Stimulated activated CD4-positive, alpha-beta T cell treated with anti-CD3 and anti-CD28 coated beads, Interleukin-1b, Interleukin-23, amount 100 ng/mL, for 4 hours (primary cell): ENCODE measurements at places on chromosomes 5 and 9.

GRCh38 chr5:76688836-76689235, 27.1 kb upstream of the F2R start:
- no peak for DNase-seq

- no peak for DNase-seq
Observed at GRCh38 chr9:124786881-124787573, 10.1 kb downstream of the OLFML2A start.

- no peak for DNase-seq
Observed at GRCh38 chr9:113158446-113158845, 7.6 kb downstream of the SLC31A2 start.

GRCh38 chr5:143401227-143402016, 2.1 kb downstream of the NR3C1 start:
- DNase-seq, result no peak

- DNase-seq, result no peak
Observed at GRCh38 chr9:91783876-91784672, 166.0 kb downstream of the ROR2 start.

DNA sequence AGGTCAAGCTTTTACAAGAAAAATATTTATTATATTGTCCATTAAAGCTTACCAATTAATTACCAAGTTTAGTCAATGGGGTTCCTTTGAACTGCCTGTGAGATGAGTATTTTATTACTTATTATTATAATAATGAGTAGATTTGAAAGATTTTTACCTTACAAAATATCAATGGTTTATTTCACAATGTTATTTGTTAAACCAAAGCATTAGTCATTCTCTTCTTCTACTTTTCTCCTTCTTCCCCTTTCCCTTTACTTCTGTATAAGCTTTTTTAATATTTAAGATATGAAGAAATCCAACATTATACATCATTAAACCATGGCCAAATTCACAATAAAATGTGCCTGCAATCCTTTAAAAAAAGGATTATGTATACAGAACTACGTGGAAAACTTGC, 369.5 kb downstream of the ARL15 start:
- no peak for DNase-seq

DNA sequence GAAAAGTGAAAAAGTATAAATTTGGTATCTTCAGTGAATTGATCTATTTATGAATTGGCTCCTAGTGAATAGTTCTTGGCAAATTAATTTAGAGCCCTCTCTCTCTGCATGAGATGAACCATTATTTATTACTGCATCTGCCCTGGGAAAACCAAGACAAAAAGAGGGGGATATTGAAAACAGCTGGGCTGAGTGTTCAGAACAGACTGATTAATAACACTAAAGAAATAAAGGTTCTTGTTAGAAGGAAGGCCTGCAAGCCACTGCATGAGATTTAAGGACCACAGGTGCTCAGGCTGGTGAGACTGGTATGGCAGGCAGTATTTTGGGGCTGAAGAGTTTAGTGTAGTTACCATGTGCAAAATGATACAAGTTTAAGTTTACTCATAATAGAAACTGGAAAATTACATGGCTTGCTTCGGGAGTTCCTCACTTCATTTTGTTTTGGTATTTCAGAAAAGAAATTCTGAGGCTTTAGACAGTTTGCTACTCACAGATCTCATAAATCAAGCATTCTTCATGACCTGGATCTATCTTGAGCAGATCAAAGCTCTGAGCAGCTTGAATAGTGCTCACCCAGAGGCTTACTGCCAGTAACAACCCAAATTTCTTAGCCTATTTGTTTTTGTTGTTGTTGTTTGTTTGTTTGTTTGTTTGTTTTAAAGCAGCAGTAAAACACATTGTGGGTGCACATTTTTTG, 56.1 kb downstream of the KIAA1958 start:
- no peak for DNase-seq

- no peak for DNase-seq
Observed at GRCh38 chr9:3963643-3964369, 336.1 kb downstream of the GLIS3 start.

- no peak for DNase-seq
Observed at GRCh38 chr5:4880304-4880741, 259.8 kb upstream of the ADAMTS16 start.

GRCh38 chr9:37961351-37961750, 57.4 kb upstream of the SLC25A51 start:
- DNase-seq, result no peak

GRCh38 chr9:76980566-76980965, 38.9 kb upstream of the FOXB2 start:
- DNase-seq, result no peak

GRCh38 chr5:138706655-138707480, 46.4 kb upstream of the CTNNA1 start:
- DNase-seq, result no peak

DNA sequence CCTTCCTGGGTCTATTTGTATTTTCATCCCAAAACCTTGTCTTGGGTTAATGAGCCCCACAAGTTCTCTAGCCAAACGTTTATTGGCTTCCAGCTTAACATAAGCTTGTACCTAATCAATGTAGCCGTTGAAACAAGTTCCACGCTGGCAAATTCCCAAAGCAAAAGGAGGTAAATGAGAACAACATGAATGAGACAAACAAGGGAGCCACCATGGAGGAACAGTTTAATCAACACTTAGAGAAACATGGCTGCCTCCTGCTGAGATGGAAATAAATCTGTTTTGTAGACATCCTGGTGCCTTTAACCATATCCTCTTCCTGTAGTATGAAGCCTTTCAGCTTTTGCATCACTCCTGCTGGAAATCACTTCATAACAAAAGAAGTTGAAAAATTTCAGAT, 166.6 kb upstream of the NFIB start:
- no peak for DNase-seq

DNA sequence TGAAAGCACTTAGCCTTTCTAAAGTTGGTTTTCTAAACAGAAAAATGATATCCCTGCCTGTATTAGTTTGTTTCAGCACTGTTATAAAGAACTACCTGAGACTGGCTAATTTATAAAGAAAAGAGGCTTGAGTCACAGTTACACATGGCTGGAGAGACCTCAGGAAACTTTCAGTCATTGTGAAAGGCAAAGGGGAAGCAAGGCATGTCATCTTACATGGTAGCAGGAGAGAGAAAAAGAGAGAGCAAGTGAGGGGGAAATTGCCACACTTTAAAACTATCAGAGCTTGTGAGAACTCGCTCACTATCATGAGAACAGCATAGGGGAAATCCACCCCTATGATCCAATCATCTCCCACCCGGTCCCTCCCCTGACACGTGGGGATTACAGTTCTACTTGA, 64.9 kb downstream of the FAM170A start:
- no peak for DNase-seq

DNA sequence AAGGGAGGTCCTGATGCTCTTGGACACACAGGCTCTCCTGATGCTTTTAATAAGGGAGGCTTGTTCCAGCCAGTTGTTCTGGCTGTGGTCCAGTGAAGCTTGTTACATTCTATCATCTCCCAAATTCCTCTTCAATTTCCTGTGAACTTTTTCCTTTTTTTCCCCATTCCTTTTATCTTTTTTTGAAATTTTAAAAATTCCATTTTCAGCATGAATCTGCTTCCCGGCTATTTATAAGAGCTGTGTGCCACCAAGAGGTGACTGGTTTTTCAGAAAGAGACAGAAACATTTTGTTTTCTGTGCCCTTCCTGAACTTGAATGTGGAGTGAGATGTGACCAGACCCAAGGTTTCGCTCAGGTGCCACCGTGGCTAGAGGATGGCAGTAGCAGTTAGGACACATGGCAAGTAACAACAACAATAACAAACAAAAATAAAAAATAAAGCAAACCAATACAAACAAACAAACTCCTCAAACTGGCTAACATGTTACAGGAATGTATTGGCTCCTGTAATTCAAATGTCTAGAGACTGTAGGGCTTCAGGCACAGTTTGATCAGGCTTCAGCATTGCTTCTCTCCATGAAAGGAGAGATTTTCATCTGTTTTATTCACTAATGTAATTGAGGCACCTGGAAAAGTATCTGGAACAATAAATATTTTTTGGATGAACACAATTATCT, 121.1 kb downstream of the BOD1 start:
- no peak for DNase-seq
